A172 (cell line): ENCODE measurements at places on chromosomes 5 and 9. TPM values are rescaled to one million over a fixed set of nuclear protein-coding genes. Genes with fewer than 3 reads are reported as not detected.

The JAKMIP2 gene
- 12.5 and 15.6 TPM in 2 replicates for total RNA-seq

The PHYHD1 gene
- total RNA-seq, result not detected in 2 replicates

The LCN9 gene
- not detected in 2 replicates for total RNA-seq

The SEC16A gene
- total RNA-seq, result 35.0 and 46.3 TPM in 2 replicates

The TMEM171 gene
- 15.7 and 23.5 TPM in 2 replicates for total RNA-seq

The KIF12 gene
- 0.03 and 0.07 TPM in 2 replicates for total RNA-seq

The PDLIM4 gene
- 0.05 TPM in 1 of 2 replicates, not detected in the other for total RNA-seq

The CYSRT1 gene
- 5.1 and 5.4 TPM in 2 replicates for total RNA-seq

The CAVIN4 gene
- total RNA-seq, result 1.1 and 2.4 TPM in 2 replicates

The C6 gene
- total RNA-seq, result not detected in 2 replicates

The NRARP gene
- 0.40 and 0.43 TPM in 2 replicates for total RNA-seq

The DOCK2 gene
- 63.1 and 68.9 TPM in 2 replicates for total RNA-seq

The FOXB2 gene
- not detected in 2 replicates for total RNA-seq

The WDR36 gene
- total RNA-seq, result 29.8 and 33.7 TPM in 2 replicates

The SPINK4 gene
- total RNA-seq, result not detected in 2 replicates

The SLC1A3 gene
- total RNA-seq, result not detected in 2 replicates

The LVRN gene
- total RNA-seq, result 0.09 TPM in 1 of 2 replicates, not detected in the other

The PCDH1 gene
- total RNA-seq, result 7.2 and 7.4 TPM in 2 replicates

The PTPN3 gene
- 7.8 and 10.3 TPM in 2 replicates for total RNA-seq

The FOXD1 gene
- 12.9 and 24.6 TPM in 2 replicates for total RNA-seq

The SLC36A2 gene
- not detected in 2 replicates for total RNA-seq

The PTGES gene
- 3.3 and 4.3 TPM in 2 replicates for total RNA-seq

The SLIT3 gene
- total RNA-seq, result 0.12 and 0.31 TPM in 2 replicates

The PHF24 gene
- total RNA-seq, result 0.05 TPM in 1 of 2 replicates, not detected in the other

The MLANA gene
- not detected in 2 replicates for total RNA-seq

The PDZD2 gene
- 0.14 and 0.16 TPM in 2 replicates for total RNA-seq

The ABCA1 gene
- 66.6 and 72.6 TPM in 2 replicates for total RNA-seq
